ENCODE measurements at places on chromosomes 7 and 10.

GRCh38 chr10:18860631-18861240, 187.9 kb upstream of the MALRD1 start:
- DNase-seq = no peak

GRCh38 chr7:52720856-52721255, 314.6 kb upstream of the POM121L12 start:
- no peak for DNase-seq

- no peak for DNase-seq
Observed at GRCh38 chr10:99975942-99976809, 33.6 kb downstream of the DNMBP start.

DNA sequence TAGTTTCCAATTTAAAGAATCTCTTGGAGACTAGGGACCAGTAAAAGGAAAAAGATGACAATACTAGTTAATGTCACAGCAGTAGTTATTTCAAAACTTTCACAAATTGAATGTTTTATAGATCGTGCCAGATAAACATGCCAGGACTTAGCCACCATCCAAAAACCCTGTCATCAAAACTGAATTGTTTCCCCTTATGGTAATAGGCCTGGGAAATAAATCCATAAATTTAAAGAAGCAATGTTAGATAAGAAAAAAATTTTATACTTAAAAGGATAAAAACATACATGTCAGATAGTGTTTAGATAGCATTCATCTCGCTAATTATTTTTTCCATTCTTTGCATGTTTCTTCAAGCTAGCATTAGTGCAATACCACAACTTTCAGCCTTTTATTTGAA, 71.2 kb downstream of the SUGCT start:
- no peak for DNase-seq

DNA sequence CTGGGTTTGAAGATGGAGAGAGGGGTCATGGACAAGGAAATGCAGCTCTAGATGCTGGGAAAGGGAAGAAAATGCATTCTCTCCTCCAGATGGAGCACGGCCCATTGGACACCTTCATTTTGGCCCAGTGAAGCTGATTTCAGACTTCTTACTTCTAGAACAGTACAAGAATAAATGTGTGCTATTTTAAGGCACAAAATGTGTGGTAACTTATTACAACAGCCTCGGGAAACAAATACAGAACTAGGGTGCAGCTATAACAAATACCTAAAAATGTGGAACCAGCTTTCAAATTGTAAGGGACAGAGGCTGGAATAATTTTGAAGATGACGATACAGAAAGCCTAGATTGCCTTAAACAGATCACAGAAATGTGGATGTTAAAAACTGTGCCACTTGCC, 54.1 kb downstream of the CYTH3 start:
- DNase-seq = no peak

DNA sequence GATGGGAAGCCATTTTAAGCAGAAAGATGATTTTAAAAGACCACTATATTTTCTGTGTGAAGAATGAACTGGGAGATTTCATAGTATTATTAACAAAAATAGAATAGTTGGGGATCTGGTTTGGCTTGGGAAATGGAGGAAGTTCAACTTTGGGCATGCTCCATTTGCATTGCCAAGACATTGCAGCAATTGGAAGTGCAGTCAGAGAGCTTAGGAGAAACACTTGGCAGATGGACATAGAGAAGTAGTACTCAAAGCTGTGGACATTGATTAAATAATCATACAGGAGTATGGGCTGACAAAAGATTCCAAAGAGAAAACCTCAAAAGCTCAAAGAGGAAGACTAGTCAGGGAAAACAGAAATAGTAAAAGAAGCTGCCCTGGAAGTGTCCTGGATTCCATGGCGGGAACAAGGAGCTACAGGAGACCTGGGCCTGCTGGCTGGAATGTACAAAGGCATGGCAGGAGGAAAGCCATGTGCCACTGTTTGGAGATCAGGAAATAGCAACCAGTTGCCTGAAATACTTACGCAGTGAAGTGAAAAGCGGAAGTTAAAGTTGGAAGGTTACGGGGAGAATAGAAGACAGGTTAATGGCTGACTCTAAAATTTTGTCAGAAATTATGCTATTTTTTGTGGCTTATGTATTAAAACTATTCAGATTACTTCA, 93.6 kb upstream of the MXI1 start:
- DNase-seq = no peak

DNA sequence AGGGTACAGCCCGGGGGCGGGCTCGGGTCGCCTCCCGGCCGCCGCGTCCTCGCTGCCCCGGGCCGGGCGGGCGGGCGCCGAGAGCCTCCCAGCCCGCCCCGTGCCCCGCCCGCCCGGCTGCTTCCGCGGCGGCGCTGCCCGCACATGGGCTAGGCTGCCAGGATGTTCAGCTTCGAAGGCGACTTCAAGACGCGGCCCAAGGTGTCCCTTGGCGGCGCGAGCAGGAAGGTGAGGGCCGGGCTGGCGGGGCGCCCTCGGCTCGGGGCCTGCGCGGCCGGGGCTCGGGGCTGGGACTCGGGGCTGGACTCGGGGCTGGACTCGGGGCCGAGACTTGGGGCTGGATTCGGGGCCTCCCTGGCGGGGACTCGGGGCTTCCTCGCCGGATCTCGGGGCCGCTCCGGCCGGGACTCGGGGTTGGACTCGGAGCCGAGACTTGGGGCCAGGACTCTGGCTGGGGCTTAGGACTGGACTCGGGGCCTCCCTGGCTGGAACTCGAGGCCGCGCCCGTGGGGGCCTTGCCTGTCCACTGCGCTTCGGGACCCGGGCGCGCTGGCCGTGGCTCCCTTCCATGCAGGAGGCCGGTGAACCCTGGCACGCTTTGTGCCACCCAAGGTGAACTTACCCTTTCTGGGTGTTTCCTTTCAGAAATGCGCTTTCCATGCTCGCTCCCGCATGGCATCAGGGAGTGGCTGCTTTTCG, 534 bp downstream of the UBE3C start:
- no peak for DNase-seq

- DNase-seq = no peak
Observed at GRCh38 chr7:88224601-88225275, 4.9 kb upstream of the SRI start.

GRCh38 chr7:124918662-124919061, 11.0 kb downstream of the POT1 start:
- no peak for DNase-seq

DNA sequence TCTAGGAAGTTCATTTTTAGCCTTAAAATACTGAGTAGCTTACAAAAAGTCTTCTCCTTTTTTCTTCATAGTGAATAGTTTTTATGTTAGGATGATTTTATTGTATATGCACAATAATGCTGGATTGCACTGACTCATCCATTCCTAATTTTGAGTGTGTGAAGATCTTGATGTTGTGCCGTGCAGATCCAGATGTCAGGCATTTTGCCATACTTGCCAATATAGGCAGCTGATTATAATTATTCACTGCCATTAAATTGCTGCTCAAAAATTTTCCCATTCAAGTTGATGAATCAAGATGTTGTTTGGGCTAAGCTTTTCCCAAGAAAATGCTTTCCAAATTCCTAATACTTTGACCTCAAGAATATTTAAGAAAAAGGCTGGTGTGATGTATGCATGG, 218.3 kb downstream of the AHR start:
- no peak for DNase-seq

GRCh38 chr7:22542254-22542653, 42.3 kb upstream of the STEAP1B start:
- no peak for DNase-seq
